ENCODE measurements at places on chromosomes 4 and X.

DNA sequence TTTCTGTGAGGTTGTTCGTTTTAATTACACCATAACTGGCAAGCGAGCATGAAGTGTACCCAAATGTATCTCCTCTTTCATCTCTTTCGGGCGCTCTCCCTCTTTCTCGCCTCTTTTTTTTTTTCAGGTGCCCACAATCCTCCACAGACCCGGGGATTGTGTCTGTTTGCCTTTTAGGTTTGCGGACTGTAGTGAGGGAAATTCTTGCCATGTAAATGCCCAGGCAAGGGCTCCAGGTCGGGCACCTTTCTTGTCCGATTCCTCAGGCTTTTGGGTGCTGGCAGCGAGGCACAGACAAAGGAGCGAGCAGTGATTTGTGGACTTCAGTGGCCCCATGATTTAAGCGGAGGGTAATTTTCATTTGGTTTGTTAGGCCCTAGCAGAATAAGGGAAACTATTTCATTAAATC lies 1.1 kb upstream of the PHOX2B start:
- DNase-seq, result no peak

DNA sequence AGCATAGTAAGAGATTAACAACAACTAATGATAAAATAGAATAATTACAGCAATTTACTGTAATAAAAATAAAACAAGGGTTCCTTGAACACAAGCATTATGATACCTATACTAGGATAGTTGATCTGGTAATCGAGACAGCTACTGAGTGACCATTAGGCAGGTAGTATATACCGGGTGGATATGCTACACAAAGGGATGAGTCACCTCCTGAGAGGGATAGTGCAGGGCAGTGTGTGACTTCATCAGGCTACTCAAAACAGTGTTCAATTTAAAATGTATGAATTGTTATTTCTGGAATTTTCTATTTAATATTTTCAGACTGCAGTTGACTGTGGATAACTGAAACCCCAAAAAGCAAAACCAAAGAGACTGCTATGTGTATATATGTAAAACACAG lies 9.7 kb upstream of the ANTXR2 start:
- no peak for DNase-seq

DNA sequence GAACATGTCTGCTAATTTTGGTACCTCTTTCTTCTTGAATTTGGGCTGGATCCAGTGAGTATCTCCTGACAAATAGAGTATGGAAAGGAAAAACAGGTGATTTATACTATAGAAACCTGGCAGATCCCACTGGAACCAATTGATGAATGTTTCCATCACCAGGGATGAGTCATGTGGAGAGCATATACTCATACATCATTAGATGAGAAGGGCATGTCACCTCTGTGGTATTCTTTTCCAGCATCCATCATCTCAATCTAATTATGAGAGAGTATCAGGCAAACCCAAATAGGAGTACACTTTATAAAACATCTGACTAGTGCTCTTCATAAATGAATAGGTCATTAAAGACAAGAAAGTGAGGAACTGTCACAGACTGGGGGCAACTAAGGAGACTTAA lies 90.7 kb downstream of the CLDN22 start:
- DNase-seq, result no peak

GRCh38 chr4:47530801-47531200 lies 45.7 kb downstream of the ATP10D start:
- DNase-seq, result no peak

DNA sequence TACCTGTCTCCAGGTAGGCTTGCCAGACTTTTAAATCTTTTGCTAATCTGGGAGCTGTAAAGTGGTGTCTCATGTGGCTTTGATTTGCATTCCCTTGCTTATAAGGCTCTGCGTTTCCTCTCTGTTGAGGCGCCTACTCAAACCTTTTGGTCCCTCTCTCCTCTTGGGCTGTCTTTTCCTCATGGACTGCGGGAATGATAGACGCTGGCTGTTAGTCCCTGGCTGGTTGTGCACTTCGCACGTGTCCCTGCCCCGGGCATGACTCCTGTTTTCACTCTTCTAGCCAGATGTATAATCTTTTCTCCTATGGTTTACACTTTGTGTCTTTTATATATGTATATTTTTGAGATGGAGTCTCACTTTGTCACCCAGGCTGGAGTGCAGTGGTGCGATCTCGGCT lies 39.7 kb downstream of the RGS12 start:
- DNase-seq, result no peak

GRCh38 chr4:150983851-150984250 lies 31.2 kb downstream of the LRBA start:
- DNase-seq, result no peak

DNA sequence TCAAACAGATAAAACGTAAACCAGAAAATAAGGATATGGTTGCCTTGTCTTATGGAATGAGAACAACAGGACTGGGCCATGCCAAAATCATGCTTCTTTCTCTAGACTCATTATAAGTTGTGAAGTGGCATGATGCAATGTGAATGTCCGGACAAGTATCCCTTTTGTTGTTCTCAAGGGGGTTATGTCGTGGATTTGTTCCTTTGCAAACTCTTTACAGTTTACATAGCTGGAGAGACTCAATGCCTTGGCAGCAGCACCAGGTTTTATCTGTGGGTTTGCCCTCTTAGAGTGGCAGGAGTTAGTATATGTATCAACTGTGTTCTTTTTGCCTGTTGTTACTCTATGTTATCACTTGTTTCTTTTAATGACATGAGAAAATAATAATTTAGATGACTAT lies 41.4 kb downstream of the SPRY1 start:
- DNase-seq, result no peak

DNA sequence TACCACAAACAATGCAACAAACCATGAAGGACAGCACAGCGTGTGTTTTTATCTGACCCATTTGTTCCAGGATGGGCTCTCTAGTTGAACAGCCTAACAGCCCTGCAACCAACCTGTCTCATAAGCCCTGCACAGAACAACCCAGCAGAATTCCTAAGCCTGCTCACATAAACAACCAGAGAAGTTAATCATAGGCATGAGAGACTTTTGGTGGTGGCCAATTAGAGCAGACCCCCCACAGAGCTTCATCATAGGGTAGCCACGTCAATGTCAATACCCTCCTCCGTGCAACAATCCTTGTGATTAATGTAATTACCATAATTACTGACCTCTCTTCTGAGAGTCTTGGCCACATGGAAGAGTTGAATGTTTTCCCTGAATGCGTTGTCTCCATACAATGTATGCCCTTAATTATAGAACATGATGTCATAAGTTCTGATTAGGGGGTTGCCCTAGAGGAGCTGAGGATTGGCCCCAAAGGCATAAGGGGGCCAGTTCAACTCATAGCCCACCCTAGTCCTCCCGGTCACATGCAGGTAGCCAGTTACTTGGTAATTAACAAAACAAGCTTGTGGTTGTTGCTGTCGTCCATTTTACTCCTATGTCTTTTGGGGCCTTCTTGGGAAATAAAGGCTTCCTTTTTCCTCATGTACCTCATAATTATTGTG lies 92.7 kb downstream of the SYNPO2 start:
- no peak for DNase-seq

DNA sequence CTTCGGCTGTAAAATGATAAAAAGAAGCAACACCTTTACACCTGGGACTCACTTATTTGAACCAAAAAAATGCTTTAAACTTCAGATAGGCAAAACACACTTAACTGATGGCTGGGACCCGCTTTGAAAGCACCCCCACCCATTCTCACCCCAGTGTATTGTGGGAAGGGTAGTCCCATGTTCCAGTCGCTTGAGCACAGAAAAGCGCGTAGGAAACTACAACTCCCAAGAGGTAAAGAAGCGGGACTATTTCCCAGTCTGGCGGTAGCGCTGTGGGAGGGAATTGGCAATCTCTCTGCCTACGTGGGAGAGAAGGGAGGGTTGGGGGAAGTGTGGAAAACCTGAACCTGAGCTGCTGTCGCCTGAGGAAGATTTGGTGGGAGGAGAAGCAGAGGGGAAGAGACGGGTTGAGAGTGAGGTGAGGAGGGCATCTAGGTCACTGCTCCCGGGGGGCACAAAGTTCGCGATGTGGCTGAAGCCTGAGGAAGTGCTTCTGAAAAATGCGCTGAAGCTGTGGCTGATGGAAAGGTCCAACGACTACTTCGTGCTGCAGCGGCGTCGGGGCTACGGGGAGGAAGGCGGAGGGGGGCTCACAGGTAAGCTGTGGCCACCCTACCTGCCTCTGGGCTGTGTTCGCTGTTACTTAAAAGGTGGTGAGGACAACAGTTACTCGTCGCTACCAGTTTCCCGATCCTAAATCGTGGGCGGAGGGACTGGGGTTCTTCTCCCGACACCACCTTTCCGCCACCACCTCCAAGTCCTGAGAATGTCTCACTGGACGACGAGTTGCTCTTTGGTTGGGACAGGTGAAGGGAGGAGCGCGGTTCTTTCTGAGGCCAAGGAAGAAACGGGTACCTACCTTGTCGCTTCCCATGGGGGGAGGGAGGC lies at the start of gene TBC1D8B:
TBC1D8B (plus strand) TSS at position 286 of the 888 bp plus-strand sequence; CDS start at position 467, 181 bp downstream.
- peak; percentile 85 for DNase-seq

- no peak for DNase-seq
Measured at GRCh38 chrX:132031867-132032266, 8.8 kb downstream of the STK26 start.

DNA sequence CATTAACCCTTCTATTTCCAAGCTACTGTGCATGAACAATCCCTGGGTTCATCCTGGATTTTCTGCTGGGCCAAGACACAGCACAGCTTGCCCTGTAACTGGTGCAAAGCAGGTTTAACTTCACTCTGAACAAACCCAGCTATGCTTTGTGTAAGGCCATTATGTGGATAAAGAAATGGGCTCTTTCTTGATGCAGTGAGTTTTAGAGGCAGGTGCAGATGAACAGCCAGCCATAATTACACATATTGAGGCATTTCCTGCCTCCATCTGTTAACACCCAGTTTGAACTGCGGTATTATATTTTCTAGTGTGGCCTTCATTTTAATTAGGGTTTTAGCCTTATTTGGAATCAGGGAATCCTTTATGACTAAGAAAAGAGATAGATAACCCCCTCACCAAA lies 68.7 kb upstream of the ARX start:
- no peak for DNase-seq

- no peak for DNase-seq
Measured at GRCh38 chrX:150094996-150095395, 156.7 kb upstream of the EOLA2 start.

All from head of caudate nucleus (tissue), 42 donors.